C1 segment of cervical spinal cord (tissue), 14 donors: ENCODE measurements at places on chromosomes 1 and 21.

GRCh38 chr1:12296016-12296415 lies 66.2 kb downstream of the VPS13D start:
- no peak for DNase-seq

DNA sequence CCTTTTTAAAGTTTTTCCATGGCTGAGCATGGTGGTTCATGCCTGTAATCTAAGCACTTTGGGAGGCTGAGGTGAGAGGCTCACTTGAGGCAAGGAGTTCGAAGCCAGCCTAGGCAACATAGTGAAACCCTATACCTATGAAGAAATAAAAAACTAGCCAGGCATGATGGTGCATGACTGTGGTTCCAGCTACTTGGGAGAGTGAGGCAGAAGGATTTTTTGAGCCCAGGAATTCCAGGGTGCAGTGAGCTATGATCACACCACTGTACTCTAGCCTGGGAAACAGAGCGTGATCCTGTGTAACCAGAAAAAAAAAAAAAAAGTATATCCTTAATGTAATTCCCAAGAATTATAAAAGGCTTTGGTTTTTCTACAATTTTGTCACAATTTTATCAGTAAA lies 17.4 kb downstream of the DEPDC1 start:
- no peak for DNase-seq

DNA sequence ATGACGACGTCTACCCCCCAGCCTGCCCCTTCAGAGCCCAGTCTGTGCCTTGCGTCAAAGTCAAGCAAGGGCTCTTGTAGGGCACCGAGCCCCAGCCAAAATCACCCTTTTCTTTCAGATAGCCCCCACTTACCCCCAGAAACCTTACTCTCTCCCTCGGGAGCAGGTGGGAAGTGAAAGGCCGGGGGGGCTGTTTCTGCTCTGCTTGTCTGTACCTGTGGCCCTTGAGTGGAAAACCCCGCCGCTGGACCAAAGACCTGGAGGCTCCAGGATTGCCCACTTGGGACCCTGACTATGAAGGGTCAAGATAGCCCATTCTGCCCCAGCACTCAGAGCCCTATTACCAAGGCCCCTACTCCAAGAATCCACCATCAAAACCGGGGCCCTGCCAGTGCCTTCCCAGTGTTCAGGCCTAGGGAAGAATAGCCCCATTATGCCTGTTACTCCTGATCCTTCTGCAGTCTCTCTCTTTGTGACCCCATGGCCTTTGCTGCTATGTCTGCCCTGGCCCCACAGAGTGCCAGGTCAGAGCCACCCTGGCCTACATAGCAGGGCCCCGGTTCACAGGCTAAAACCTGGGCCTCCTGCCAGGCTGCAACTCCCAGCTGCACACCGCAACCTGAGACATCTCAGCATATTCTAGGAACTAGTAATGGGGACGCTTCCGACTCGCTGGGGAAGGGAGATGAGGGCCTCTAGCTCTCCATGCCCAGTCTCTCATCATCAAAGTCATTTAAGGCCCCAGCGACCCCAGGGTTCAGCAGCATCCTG lies 22.2 kb upstream of the HPDL start:
- no peak for DNase-seq

DNA sequence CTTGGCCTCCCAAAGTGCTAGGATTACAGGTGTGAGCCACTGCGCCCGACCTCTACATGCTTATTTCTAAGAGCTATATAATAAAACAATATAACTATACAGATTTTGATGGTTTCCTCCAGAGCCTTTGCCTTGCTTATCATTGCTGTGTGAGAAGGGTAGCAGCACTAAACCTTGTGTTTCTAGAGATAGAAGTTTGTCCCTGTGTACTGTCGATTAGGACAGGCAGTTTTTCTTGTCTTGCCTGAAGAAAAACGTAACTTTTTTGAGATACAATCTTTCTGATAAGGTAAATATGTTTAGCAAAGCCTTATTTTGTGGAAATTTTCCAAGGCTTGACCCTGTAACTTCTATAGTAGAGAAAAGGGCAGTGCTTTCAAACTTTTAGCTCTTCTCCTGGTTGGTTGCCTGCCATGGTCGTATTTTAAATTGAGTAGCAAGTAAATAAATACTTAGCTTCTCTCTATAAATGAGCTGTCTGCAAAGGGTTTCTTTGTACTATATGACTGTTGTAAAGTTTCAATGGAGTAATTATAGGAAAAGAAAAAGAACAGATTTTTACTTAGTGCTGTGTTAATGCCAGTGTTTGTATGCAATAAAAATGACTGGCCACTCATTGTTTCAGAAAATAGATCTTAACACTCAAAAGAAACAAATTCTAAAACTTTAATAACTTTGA lies 86.4 kb upstream of the CACYBP start:
- no peak for DNase-seq

GRCh38 chr1:185676969-185677368 lies 57.2 kb upstream of the HMCN1 start:
- no peak for DNase-seq
